ENCODE measurements at places on chromosomes 12 and 14. TPM values are rescaled to one million over a fixed set of nuclear protein-coding genes. Genes with fewer than 3 reads are reported as not detected.

Gene KRT82
- total RNA-seq = not detected

Gene CCDC184
- 0.07 TPM for total RNA-seq

Gene NKX2-1
- not detected for total RNA-seq

Gene COCH
- 0.18 TPM for total RNA-seq

Gene PRICKLE1
- 36.7 TPM for total RNA-seq

Gene TBX3
- 0.81 TPM for total RNA-seq

Gene KRT6B
- total RNA-seq = 0.18 TPM

Gene MTA1
- 44.1 TPM for total RNA-seq

Gene WSCD2
- not detected for total RNA-seq

Gene RASAL1
- total RNA-seq = not detected

Gene KLHL33
- 0.04 TPM for total RNA-seq

Gene GALNT4
- total RNA-seq = 19.8 TPM

Gene NAA25
- total RNA-seq = 22.6 TPM

Gene RFLNA
- 70.8 TPM for total RNA-seq

Gene PCED1B
- total RNA-seq = 0.35 TPM

Gene PCNX4
- total RNA-seq = 38.3 TPM

Gene RND1
- total RNA-seq = 1.4 TPM

Gene VDR
- total RNA-seq = 0.67 TPM

Gene KRT80
- total RNA-seq = 2.0 TPM

Gene RPGRIP1
- not detected for total RNA-seq

Gene FIGNL2
- total RNA-seq = 0.18 TPM

Gene ZNF641
- 11.6 TPM for total RNA-seq

Gene LRRK2
- 3.8 TPM for total RNA-seq

Gene KLRD1
- 0.20 TPM for total RNA-seq

Gene TMBIM4
- 77.8 TPM for total RNA-seq

Gene KRT6C
- total RNA-seq = 0.07 TPM

Gene CCDC177
- not detected for total RNA-seq

Gene TAS2R13
- total RNA-seq = 0.73 TPM

Gene NTF3
- not detected for total RNA-seq

Gene GLI1
- total RNA-seq = 0.07 TPM

Gene RDH16
- 0.11 TPM for total RNA-seq

Gene ENDOU
- not detected for total RNA-seq

Gene NPFF
- total RNA-seq = not detected

Gene PPP1R36
- 0.73 TPM for total RNA-seq

Gene NGB
- total RNA-seq = not detected

Gene SIX6
- total RNA-seq = not detected

Gene RNF10
- total RNA-seq = 127 TPM

Gene SLC10A1
- not detected for total RNA-seq

Gene CHGA
- not detected for total RNA-seq

Gene IGF1
- total RNA-seq = 0.20 TPM

Gene RNASE3
- total RNA-seq = not detected

Gene PTPRQ
- total RNA-seq = not detected

All from pulmonary artery endothelial cell (primary cell).